ENCODE measurements at places on chromosomes 3 and 15.

- DNase-seq, result no peak
These were observed 457.1 kb upstream of the ADAMTS9 start for GRCh38 chr3:65144791-65145351.

DNA sequence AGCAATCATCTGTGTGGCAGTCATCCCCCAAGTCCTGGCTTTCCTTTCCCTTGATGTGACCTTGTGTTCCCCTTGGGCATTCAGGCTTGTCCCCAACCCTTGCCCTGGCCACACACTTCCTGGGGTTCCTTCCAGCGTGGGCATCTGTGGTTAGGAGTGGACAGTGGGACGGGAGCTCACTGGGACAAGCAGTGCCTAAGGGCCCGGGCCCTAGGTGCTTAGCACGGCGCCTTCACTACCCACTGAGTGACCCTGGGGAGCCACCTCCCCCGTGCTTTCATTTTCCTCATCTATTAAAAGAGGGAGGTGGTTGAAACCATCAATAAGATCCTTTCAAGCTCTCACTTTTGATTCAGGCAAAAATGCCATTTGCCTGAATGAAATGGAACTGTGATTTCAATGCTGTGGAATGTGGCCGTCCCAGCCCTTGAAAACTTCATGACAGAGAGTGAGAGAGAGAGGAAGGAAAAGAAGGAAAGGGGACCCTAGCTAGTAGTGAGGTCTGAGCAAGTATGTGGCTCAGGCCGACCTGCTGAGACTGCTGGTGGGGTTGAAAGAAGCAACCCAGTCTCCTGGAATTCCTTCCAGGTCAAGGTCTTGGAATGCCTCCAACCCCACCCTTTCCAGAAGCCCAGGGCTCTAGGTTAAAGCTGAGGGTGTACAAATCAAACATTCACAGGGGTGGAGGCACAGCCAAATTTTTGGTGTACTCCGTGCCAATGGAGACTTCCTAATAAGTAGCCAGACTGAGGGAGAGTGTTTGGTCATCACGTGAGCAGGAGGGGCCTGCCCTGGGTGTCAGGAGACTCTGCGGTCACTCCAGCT, 302.9 kb downstream of the TLE3 start:
- DNase-seq, result no peak

DNA sequence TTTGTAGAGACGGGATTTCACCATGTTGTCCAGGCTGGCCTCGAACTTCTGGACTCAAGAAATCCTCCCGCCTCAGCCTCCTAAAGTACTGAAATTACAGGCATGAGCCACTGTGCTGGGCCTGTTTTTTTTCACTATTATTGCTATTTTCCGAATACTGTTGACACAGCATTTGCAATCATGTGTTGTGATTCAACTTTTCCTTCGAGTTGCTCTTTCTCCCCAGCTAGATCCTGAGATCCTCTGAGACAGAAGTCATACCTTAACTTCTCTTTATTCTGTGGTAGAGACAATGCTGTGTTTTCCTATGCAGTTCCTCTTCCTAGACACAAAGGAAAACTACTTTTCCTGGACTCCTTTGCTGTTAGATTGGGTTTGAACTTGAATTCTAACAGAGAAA, 46.4 kb upstream of the USP3 start:
- DNase-seq, result no peak

DNA sequence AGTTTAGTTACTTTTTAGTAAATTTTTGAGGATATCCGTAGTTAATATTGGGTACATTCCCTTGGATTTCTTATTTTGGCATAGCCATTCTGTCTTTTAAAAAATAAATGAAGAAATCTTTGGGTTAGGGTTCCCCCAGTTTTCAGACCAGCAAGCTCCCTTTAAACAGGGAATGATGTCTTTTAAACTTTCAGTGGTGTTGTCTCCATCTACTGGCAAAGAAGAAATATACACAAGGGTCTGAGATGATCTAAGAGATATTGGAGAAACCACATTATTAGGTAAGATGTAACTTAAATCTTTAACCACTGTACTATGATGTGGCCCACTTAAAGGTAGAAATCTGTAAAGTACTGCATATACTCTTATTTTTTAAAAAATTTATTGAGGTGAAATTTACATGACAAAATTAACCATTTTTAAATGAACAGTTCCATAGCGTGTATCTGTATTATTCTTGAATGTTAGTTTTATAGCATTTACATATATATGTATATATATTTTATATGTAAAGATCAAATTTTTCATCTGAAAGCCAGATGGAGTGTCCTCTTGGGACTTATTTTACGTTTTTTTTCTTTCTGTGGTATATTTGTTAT, 35.1 kb upstream of the EIF3J start:
- no peak for DNase-seq

GRCh38 chr3:78887547-78888011, 880.2 kb downstream of the ROBO1 start:
- DNase-seq, result no peak

DNA sequence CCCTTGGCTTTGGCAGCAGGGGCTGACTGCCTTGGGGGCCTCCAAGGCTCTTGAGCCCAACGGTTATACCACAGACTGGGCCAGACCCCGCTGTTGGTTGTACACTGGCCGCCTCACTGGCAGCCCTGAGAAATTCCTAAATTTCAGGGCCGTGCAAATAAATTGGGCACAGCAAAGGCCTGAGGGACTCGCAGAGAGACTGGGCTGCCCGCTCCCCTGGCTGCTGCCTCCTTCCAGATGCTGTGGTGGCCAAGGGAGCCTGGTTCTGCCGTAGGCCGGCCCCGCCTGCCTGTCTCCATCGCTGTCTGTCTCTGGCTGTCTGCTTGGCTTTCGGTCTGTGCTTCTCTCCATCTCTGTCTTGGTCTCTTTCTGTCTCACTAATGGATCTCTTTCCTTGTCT, 9.0 kb downstream of the FBLN2 start:
- DNase-seq, result no peak

DNA sequence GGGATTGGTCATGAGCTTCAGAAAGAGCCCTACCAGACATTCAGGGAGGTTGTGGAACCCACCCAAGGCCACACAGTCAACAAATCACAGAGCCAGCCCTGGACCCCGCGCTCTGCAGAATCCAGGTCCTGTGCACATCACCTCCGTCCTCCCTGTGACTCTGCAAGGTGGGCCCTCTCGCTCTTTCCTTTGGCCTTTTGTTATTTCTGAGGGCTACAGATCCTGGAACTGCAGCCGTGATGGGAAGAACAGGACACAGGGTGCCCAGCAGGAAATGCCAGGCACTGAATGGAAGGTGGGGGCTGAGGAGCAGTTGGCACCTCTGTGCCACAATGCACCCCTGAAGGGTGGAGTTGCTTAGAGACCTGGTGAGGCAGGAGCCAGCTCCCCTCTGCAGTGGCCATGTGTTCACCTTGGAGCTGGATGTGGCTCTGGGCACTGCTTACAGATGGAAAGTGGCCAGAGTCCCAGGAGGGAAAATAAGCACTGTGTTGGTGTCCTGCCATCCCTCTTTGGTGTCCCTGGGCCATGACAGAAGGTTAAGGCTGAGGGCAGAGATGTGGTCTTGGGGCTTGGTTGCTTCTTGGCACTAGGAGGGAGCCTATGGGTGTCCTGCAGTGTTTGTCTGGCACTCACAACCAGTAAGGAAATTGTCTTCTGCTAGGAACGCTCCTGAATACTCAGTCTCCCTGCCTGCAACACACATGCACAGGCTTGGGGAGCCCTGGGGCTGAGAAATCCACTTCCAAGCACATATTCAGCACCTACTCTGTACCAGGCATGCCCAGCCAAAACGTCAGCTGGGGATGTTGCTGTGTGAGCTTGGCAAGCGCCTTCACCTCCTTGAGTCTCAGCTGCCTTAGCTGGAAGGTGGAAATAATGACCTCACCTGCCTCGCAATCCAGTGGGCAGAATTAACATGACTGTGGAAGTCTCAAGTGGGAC, 98.0 kb upstream of the SLC6A6 start:
- no peak for DNase-seq

GRCh38 chr3:14324224-14324944, 78.0 kb upstream of the SLC6A6 start:
- DNase-seq, result no peak

DNA sequence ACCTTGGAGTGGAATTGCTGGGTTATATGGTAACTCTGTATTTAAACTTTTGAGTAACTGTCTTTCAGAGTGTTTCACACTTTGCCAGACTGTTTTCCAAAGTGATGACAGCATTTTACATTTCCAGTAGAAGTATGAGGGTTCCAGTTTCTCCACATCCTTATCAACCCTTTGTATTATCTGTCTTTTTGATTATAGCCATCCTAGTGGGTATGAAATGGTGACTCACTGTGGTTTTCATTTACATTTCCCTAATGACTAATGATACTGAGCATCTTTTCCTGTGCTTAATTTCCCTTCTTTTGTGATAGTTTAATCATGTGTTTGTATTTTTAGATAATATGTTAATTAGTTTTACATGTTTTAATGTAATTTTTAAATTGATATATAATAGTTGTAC, 138.1 kb upstream of the DAZL start:
- no peak for DNase-seq

DNA sequence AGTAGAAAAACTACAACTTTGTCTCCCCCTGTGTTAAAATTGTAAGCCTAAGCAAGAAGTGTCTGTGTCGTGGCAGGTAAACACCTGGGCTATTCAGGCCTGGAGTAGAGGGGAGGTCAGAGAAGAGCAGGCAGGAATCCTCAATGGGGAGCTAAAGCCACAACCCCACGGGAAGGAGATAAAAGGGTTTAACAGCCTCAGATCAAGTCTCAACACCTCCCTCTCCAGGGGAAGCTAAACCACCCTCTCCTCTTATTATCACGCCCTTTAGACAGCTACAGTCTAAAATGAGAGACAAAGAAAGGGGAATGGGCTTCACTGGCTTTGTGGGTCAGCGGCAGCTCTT, 11.6 kb downstream of the ETV5 start:
- DNase-seq, result no peak

- no peak for DNase-seq
These were observed 3.6 kb downstream of the RFC4 start for GRCh38 chr3:186802701-186803100.

- DNase-seq, result no peak
These were observed 3.5 kb upstream of the ISG20 start for GRCh38 chr15:88635318-88635717.

DNA sequence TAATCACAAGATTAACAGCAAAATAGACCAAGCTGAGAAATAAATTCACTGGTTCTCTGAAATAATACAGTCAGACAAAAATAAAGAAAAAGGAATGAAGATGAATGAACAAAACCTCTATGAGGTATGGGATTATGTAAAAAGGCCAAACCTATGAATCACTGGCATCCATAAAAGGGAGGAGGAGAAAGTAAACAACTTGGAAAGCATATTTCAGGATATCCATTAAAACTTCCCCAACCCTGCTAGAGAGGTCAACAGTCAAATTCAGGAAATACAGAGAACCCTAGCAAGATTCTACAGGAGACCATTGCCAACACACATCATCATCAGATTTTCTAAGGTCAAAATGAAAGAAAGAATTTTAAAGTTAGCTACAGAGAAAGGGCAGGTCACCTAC, 649.7 kb upstream of the CBLB start:
- DNase-seq, result no peak

DNA sequence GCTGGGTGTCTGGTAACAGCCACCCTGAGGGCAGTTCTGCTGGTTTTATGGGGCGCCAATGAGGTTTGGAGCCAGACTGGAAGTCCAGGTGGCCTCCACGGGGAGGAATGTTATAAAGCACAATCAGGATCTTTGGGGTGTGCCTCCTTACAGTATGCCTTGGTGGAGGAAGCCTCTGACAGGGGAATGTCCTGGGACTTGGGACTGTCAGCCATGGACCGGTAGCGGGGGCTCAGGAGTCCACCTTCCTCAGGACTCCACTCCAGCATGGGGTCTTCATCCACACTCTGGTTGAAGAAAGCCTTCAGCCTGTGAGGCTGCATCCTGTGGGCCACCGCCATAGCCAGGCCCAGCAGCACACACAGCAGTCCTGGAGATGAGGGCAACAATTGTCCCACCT, 4.9 kb downstream of the DUOXA2 start:
- DNase-seq, result no peak

DNA sequence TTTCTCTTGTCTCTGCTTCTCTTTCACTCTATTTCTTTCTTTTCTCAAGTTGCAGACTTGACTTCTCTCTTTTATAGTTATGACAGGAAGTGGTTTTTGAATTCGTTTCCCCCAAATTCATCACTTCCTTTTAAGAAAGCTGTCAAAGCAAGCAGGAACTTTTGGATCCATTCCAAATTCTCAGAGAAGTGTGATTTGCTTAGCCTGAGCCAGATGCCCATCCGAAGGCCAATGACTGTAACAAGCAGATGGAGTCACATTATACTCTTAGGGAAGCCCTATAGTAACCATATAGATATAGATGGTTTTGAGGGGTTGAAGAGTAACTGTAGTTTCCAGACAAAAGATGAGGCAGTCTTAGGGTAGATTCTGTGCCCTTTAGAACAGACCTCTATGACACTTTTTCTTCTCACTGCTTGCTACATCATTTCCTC, 592.0 kb upstream of the KCNMB2 start:
- DNase-seq, result no peak

DNA sequence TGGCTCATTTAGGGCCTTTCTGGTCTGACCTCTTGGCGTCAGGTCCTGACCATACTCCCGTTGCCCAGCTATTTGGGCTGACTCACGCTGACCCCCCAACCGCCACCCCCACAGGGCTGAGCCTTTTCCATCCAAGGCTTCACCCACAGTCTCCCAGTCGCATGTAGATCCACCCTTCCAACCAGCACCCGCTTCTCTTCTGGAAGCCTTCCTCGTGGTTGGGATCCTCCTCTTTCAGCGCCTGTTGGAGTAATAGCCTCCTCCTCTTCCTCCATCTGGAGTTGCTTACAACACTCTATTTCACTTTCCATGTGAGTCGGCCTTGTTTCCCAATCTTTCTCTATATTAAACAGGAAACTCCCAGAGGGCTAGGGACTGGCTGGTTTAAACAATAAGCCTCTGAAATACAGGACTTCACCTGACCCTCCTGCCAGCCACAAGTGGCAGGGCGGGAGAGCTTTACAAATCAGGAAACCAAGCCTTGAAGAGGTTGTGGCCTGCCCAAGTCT, 2.1 kb upstream of the ALAS1 start:
- no peak for DNase-seq
